GF-D8 (cell line): ENCODE measurements at places on chromosomes 12 and 14.

- DNase-seq = no peak
These were observed 8.5 kb downstream of the LTBR start for GRCh38 chr12:6392504-6392903.

DNA sequence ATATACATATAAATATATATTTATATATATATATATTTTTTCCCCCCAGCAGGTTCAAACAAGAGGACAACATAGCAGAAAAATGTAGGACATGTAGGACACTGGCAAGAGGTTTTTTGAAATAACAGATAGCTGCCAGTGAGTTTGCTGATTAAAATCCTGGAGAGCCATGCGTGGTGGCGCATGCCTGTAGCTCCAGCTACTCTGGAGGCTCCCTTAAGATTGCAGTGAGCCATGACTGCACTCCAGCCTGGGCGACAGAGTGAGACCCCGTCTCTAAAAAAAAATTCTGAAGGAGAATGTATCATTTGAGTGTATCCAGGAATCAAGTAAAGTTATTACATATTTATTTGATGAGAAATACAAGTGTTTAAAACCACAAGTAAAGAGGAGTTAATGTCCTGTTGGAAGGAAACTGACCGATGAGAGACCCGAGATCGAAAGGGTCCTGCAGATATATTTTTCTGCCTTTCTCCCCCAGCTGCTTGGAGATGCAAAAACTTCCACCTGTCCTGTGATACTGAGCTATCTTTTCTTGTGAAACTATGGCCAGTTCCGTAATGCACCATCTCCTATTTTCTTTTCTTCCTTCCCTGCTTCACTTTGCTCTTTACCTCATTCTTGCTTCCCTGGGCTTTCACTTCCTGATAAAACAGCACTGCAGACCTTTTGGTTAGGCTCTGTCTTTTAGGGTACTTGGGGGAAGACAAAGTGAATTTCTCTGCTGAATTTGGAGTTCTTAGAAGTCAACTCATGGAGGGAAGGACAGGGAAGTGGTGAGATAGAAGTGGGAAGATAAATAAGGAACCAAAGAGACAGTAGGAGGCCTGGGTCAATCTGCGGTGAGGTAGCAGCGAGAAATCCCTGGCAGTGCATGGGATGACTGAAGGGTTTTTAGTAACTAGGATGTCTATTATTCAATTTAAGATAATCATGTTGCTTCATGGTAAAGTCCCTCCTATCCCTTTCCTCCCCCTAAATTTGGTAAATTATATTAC lies 41.2 kb upstream of the SLC2A13 start:
- no peak for DNase-seq

- DNase-seq = no peak
These were observed 8.6 kb upstream of the SNAPC1 start for GRCh38 chr14:61753631-61754030.

- DNase-seq = no peak
These were observed 24.0 kb downstream of the ACSM4 start for GRCh38 chr12:7327918-7328317.

DNA sequence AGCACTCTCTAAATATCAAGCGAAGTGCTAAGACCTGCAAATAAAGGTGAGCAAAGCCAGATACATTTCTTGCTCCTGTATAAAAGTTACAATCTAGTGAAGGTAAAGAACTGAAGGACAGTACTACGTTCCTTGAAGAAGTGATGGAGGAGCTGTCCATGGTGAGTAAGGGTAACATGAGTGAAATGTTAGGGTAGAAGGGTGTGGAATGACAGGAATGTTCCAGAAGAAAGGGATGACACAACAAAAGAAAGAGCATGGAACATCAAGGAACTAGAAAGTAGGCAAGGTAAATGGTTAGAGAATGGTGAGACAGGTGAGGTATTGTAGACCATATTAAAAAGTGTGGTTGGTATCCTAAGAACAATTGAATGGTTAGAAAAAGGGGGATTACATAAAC lies 272.4 kb downstream of the ACSS3 start:
- no peak for DNase-seq

GRCh38 chr14:36173161-36173560 lies 3.4 kb downstream of the PTCSC3 start:
- no peak for DNase-seq

- DNase-seq = no peak
These were observed 78.6 kb downstream of the CEP128 start for GRCh38 chr14:80862983-80863382.

GRCh38 chr12:80936353-80936641 lies 1.4 kb downstream of the LIN7A start:
- DNase-seq = no peak

GRCh38 chr12:113519464-113520307 lies 48.0 kb upstream of the LHX5 start:
- DNase-seq = no peak

DNA sequence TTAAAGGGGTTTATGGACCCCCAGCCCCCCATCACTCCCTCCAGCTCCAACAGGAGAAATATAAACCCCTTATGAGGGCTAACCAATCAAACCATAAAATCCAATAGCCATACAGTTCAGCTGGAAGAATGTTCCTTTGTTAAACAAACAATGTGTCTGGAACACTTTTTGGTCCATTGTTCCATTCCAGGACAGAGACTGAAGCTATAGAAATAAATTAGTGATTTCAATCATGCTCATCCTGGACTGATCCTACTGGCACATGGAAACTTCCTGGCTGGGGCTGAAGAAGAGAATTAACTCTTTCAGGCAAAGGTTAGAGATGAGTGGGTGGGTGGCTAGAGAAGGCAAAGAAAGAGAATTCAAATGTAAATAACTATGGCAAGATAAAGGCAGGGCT lies 63.4 kb downstream of the ANO2 start:
- no peak for DNase-seq

DNA sequence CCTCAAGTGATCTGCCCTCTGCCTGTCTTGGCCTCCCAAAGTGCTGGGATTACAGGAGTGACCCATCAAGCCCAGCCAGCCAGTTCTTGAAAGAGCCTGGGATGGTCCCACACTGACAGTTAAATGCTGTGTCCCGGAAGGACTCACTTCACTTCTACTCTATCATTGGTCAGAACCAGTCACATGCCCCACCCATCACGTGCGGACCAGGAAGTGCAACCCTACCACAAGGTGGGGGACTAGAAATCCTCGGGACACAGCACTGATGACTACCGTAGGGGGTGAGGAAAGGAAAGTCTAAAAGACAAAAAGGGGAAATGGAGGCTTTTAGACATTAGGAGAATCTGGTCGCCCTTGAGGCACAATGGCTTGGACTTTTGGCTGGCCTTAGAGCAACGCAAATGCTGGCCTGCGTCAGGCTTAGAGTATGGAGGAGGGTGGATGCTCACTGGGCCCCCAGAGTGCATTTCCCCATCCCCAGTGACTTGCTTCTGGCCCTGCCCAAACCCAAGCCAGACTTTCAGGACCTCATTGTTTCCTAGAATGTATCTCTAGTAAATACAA lies 207.7 kb downstream of the TTC8 start:
- no peak for DNase-seq

- no peak for DNase-seq
These were observed 214.3 kb upstream of the NUDT4 start for GRCh38 chr12:93163260-93164036.

GRCh38 chr14:87992718-87993628 lies at the start of gene GALC:
Gene GALC (minus strand): TSS chr14:87993182. CDS start chr14:87993164, 18 bp downstream.
- DNase-seq = peak; percentile 73

- no peak for DNase-seq
These were observed 345.9 kb upstream of the RGS6 start for GRCh38 chr14:71586131-71586897.

DNA sequence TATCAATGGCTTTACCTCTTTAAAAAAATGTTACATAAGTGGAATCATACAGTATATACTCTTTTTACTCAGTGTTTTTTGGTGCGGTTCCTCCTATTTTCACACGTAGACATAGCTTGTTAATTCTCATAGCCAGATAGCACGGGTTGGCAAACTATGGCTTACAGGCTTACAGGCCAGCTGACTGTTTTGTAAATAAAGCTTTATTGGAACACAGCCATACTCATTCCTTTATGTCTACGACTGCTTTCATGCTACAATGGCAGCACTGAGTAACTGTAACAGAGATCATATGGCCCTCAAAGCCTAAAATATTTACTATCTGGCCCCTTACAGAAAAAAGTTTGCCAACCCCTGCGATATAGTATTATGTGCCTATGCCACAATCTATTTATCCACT lies 5.8 kb upstream of the DAAM1 start:
- DNase-seq = no peak

GRCh38 chr14:60643141-60643462 lies 6.2 kb downstream of the SIX1 start:
- DNase-seq = no peak

DNA sequence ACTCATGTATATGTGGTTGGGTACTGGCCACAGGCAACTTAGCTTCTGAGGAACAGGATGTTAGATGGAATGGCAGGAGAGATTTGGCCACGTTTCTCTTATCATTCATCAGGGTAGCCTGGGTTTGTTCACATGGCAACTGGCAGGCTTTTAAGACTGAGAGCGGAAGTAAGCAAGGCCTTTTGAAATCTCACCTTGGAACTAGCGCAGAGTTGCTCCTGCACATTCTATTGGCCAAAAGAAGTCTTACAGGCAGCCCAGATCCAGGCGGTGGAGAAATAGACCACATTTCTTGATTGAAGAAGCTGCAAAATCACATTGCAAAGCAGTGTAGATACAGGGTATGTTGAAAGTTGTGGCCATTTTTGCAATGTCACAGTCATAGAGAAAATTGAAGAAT lies 3.7 kb downstream of the CLEC4A start:
- DNase-seq = peak; percentile 98

DNA sequence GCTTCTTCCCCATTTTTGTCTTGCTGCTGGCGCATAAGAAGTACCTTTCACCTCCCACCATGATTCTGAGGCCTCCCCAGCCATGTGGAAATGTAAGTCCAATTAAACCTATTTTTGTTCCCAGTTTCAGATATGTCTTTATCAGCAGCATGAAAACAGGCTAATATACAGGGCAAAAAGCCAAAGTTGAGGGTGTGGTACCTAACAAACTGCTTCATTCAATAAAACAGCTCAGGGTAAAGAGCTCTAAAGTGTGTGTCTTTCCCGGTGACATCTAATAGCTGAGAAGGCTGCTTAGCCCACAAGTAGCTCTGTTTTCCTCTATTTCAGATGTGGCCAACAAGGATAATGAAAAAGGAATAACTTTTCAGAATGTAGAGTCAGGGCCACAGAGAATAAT lies 76.7 kb upstream of the SLC8A3 start:
- DNase-seq = no peak

GRCh38 chr12:75322464-75322863 lies 7.7 kb downstream of the CAPS2 start:
- no peak for DNase-seq

GRCh38 chr12:55019784-55020183 lies at the start of gene NEUROD4:
Gene NEUROD4 (plus strand): TSS chr12:55019974. CDS start chr12:55026440, 6,466 bp downstream.
- DNase-seq = no peak

DNA sequence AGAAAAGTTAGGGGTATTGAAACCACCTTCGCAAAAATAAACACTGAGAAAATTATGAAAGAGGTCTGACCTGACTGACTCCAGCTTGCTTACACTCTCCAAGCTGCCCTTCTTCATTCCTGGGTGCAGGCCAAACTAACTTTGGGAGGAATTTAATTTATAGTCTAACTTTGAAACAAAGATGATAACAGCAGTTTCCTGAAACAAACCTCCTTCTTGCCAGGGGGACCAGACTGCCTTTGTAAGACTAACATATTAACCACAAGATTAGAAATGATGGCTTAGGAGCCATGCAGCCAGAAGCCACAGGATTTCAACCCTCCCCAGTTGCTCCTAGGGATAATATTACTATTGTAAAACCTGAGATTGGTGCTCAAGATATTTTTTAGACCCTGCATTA lies 13.8 kb upstream of the EEA1 start:
- no peak for DNase-seq

- DNase-seq = no peak
These were observed 30.5 kb downstream of the PPP2R5C start for GRCh38 chr14:101791919-101792572.

DNA sequence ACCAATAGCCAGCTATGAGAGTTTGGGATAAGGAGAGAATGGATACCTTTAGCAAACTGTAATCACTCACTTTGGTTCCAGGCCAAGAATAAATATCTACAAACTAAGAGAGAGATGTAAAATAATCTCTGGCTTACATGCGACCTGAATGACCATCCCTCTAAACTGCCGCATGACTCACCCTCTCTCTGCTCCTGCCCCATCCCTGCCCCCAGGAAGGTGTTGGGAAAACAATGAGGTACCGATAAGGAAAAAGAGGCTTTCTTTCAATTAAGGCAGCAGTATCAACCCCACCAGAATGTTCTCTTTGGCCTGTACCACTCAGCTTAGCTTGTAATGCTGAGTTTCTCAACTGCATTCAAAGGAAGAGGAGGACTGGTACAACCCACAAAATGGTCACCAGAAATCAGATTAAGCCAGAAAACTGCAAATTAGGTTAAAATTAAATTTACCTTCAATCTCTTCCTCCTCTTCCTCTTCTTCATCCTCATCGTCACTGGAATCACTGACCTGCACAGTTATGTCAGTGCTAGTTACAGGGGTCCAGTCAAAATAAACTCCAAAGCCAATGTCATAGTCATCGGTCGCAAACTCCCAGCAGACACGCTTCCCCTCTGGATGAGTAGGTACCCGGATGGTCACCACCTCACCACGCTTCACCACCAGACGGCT lies 22.0 kb downstream of the GSTZ1 start:
- DNase-seq = no peak

DNA sequence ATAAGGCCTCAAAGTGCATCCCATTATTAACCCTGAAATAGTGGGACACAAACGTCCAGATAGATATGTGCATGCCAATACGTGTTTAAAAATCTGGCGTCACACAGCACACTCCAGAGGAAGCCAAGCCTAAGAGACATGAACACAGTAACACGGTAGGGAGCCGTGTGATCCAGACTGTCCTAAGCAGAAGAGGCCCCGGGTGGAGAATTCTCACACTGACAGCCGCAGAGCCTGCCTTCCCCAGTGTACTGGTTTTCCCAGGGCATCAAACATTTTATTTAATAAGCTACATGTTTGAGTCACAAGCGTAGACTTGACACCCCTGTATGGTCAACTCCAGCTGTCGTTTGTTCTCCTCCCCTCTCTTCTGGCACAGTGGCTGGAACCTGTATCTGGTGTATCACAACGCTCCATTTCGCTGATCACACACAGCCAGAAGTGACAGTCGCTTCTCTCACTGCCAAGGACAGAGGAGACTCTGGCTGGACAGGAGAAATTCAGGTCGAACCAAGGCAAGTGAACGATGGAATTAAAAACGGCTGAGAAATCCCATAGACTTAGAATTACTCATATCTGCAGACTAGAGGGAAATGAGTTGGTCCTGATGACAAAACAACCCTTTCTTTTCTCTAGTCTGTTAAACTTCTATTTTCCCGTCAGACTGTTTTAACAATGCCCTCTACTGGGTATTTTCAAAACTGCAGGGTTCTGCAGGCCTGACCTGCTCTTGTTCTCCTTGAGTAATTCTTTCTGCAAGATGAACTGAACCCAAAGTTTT lies 359.9 kb downstream of the RGS6 start:
- DNase-seq = no peak

- DNase-seq = no peak
These were observed 471.0 kb upstream of the MGAT4C start for GRCh38 chr12:86727160-86727559.
